ENCODE measurements at places on chromosomes 7 and 10.

GRCh38 chr7:76397409-76398183 is 11.9 kb downstream of the SSC4D start:
- DNase-seq = peak; percentile 64

- peak; percentile 23 for DNase-seq
Observed at GRCh38 chr7:78777829-78778228, 675.6 kb downstream of the MAGI2 start.

DNA sequence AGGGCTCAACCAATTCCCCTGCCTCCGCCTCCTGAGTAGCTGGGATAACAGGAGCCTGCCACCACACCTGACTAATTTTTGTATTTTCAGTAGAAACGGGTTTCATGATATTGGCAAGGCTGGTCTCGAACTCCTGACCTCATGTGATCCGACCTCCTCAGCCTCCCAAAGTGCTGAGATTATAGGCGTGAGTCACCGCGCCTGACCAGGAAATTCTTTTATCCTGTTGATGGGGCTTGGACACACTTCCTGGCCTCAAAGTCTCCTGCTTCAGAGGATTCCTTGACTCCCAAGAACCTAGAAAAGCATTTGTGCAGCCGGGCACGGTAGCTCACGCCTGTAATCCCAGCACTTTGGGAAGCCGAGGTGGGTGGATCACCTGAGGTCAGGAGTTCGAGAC is 16.2 kb downstream of the ZNF425 start:
- peak; percentile 4 for DNase-seq

DNA sequence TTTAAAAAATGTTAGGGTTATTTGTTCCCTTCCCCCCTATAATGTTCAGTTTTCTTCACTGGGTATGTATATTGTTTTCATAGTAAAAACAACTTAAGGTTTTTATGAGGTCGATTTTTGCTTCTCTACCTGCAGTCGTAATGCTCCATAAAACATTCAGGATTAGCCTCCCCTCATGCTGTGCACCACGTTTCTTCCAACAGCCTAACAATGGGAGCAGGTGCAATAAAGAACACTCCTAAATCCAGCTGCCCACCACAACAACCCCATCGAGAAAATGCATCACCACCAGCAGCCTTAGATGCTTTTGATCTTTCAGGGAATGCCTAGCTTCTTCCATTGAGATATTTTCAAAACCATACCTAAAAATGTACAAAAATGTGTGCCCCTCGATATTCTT is 111.1 kb downstream of the ADAM12 start:
- no peak for DNase-seq

GRCh38 chr10:30818010-30818660 is 188.6 kb upstream of the LYZL2 start:
- peak; percentile 85 for DNase-seq

GRCh38 chr10:102072673-102073527 is 7.8 kb downstream of the HPS6 start:
- peak; percentile 82 for DNase-seq

DNA sequence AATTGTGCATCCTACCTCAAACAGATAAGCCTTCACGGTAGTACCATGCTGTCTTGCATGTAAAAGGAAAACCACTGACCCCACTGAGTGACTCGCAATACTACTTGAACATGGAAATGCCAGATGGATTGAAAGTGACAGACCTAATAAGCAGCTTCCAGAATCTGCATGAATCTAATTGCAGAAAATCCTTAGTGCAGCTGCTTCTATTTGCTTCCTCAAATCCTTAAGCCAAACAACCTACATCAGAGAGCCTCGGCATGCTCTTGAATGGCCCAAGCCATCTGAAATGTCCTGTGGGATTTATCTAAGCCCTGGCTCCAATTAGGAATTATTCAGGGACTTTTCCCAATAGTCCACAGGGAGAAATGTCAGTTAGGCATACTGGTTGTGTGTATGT is 509.5 kb upstream of the CELF2 start:
- no peak for DNase-seq

DNA sequence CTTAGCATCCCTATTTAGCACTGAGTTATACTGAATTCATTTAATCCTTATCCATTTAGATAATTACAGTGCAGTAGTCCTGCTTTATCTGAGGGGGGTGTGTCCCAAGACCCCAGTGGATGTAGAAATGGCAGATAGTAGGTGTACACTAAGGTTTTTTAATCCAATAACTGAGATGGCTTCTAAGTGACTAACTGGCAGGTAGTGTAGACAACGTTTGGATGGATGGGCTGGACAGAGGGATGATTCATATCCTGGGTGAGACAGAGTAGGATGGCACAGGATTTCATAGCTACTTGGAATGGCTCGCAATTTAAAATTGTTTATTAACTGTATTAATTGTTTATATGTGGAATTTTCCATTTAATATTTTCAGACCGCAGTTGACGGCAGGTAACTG is 295.6 kb downstream of the CCDC3 start:
- DNase-seq = peak; percentile 46

- DNase-seq = no peak
Observed at GRCh38 chr10:124523901-124524300, 62.3 kb downstream of the LHPP start.

DNA sequence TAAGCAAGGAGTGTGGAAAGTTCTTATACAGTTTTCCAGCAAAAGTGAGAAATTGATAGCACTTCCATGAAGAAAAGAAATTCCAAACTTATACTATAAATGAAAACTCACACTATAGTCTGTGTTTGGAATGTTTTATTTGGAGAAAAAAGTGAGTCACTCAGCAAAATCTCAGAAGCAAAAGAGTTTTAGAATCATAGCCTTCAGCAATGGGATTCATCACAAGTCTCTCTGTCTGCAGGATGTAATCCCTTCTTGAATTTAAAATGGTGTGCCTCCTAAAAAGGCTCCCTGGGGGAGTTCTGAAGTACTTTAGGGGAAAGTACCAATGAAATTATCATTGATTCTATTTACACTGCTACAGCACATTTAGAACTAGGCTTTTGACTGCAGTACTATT is 756.4 kb downstream of the XPNPEP1 start:
- DNase-seq = peak; percentile 47

DNA sequence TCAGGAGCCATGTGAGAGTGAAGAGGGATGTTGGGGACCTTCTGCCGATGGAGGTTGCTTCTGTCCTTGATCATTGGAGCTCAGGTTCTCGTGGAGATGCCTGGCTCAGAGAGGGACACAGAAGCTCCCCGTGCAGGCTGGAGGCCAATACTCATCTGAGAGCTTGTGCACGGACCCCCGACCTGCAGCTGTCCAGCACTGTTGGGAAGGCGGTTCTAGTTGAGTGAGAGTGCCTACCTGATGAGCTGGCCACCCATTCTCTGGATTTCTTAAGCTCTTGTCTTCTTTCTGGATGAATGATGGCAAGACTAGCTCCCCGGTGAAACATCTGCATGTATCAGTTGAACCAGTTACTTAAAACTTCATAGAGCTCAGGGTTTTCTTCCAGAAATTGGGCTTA is 247.6 kb upstream of the MKI67 start:
- no peak for DNase-seq

- no peak for DNase-seq
Observed at GRCh38 chr7:43469051-43469450, 113.9 kb upstream of the STK17A start.

GRCh38 chr7:157139810-157140510 is 1.2 kb downstream of the UBE3C start:
- no peak for DNase-seq

DNA sequence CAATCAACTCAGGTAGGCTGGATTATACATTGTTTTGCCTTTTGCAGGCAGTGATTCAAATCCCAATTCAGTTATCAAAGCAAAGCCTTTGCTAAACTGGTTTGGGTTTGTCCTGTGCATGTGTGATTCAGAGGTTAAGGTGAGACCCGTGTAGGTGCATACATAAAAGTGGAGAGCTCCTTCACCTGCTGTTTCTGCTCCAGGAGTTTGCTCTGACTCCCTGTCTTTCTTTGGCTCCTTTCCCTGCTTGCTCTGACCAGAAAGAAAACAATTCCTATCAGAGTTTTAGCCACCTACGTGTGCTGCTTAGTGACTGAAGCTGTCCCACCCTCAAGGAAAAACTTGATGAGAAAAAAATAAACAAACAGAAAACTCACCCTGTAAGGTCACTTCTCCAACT is 101.1 kb downstream of the TPST1 start:
- DNase-seq = no peak

DNA sequence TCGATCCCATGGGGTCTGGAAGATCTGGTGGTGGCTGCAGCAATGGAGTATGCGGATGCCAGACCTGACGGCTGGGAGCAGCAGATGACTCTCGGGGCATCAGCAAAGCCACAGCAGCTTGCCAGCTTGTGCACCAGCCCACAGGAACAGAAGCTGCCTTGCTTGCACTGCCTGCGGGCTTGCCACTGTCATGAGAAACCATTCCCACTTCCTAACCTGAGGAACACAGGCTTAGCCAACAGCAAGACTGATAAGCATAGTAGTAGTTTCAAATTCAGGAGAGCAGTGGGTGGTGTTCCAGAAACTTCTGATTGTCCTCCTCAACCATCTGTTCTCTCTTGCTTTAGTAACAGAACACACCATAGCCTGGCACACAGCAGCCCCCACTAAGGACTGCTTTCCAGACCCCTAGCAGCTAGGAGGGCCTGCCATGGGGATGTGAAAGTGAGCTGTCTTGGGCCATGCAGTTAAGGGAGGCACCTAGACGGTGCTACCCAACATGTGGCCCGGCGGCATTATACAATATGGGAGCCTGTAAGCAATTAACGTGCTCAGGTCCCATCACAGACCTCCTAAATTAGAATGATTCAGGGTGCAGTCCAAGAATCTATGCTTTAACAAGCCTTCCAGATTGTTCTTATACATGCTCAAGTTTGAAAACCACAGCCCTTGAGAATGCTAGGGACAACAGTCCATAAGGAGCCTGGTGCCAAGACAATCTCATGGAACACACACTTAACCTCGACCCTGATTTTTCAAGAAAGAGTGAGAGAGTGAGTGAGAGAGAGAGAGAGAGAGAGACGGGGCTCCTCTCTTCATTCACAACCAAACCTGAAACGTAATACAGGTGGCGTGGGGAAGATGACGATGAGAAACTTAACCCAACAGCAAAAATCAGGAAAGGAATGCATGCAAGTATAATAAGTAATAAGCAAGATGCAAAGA is 7.1 kb downstream of the ANXA11 start:
- DNase-seq = no peak

- no peak for DNase-seq
Observed at GRCh38 chr7:157662110-157662791, 325.4 kb downstream of the DNAJB6 start.

- DNase-seq = no peak
Observed at GRCh38 chr7:36814311-36814710, 90.0 kb upstream of the AOAH start.

- no peak for DNase-seq
Observed at GRCh38 chr7:44124822-44125202, 1.5 kb upstream of the POLD2 start.

DNA sequence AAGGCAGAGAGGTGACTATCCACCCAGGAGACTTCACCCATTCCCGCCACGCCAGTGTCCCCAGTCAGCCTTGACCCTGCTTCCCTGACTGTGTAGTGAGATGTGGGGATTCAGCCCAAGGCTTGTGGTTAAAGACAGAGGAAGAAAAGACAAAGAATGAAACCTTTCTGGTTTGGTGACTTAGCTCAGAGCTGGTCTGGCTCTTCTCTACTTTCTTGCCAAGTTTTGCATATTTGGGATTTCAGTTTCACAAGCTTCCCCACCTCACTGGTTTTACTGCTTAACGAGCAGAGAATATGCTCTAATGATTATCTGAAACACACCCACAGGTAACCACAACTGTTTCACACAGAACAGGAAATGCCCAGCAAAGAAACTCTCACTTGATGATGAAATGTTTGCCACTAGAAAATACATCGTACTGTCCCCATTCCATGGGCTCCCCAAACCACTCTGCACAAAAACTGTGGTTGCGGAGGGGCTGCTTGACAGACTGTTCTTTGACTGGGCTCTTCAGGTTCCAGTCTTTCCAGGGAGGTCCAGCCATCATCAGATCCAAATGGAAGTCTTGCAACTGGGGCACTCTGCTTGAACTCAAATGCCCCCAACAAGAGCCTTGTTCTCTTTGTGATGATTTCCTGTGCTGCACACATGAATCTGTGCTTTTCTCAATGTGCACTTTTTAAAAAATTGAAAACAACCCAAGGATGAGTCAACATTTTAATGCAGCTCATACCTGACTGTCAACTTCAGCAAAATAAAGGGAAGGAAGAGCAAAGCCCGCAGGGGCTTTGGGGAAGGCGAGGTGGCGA is 95.5 kb downstream of the CTBP2 start:
- peak; percentile 74 for DNase-seq

- DNase-seq = no peak
Observed at GRCh38 chr10:24439935-24440334, 231.0 kb downstream of the KIAA1217 start.

GRCh38 chr7:109939207-109939606 is 1151.7 kb upstream of the LRRN3 start:
- no peak for DNase-seq

- no peak for DNase-seq
Observed at GRCh38 chr7:159091480-159092475, 52.9 kb downstream of the VIPR2 start.

DNA sequence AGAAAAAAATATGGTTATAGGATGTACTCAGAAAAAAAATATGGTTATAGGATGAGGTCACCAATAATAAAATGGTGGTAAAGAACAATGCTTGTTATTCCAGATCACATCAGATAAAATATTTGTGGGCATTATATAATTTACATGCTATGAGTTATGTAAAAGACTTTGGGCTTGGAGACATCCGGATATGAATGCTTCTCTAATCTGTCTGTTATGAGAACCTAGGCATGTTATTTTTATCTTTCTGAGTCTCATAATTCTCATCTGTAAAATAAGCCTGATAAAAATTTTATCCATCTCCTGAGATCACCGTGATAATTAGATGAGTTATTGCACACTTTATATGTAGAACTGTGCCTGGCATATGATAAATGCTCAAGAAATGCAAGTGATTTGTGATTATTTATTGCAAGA is 37.8 kb downstream of the DKK1 start:
- peak; percentile 90 for DNase-seq

DNA sequence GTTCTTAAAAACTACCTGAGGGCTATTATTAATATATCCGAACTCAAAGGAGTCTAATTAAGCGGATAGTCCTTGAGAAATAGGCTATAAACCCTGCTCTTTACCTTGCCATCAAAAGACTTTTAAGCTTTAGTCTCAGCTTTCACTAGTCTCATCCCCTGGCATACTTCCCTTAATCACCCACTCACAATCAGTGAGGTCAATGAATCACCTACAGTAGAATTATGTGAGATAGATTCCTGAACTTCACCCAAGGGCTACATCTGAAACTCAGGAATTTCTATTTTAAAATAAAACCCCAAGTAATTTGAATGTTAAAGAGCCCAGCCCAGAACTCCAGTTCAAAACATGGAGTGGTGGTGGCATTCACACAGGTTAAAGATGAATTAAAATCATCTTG is 108.7 kb downstream of the ETV1 start:
- peak; percentile 80 for DNase-seq

Data from EL (cell line).